Lung (tissue), 17 donors: ENCODE measurements at places on chromosomes 6 and 20. TPM values are rescaled to one million over a fixed set of nuclear protein-coding genes. Genes with fewer than 3 reads are reported as not detected.

The LAMA2 gene
- 18.6 TPM for polyA plus RNA-seq

The SSTR4 gene
- polyA plus RNA-seq: 0.06 TPM

The PPP1R3G gene
- polyA plus RNA-seq: 0.10 TPM

The NFKBIL1 gene
- polyA plus RNA-seq: 18.9 TPM

The ANKRD6 gene
- 4.4 TPM for polyA plus RNA-seq

The TTBK1 gene
- polyA plus RNA-seq: 0.05 TPM

The BAG2 gene
- 2.4 TPM for polyA plus RNA-seq

The TMC2 gene
- 0.06 TPM for polyA plus RNA-seq

The ENPP5 gene
- polyA plus RNA-seq: 5.0 TPM

The OPRM1 gene
- polyA plus RNA-seq: not detected

The TRIM10 gene
- 0.12 TPM for polyA plus RNA-seq

The CD93 gene
- polyA plus RNA-seq: 17.9 TPM

The SLC22A7 gene
- polyA plus RNA-seq: not detected

The RIPOR2 gene
- polyA plus RNA-seq: 7.9 TPM

The HLA-G gene
- polyA plus RNA-seq: 3.7 TPM

The NOX3 gene
- not detected for polyA plus RNA-seq

The MICB gene
- 10.2 TPM for polyA plus RNA-seq

The TRIM31 gene
- polyA plus RNA-seq: 0.30 TPM

The DNAH8 gene
- polyA plus RNA-seq: 0.02 TPM

The FOXF2 gene
- polyA plus RNA-seq: 8.3 TPM

The FRK gene
- 1.2 TPM for polyA plus RNA-seq

The PLA2G7 gene
- polyA plus RNA-seq: 13.5 TPM

The KIAA0408 gene
- 13.0 TPM for polyA plus RNA-seq

The PRDM1 gene
- polyA plus RNA-seq: 2.3 TPM

The ANGPT4 gene
- polyA plus RNA-seq: 0.02 TPM

The SLC35D3 gene
- not detected for polyA plus RNA-seq

The MAN1A1 gene
- polyA plus RNA-seq: 27.3 TPM
